ENCODE measurements at places on chromosomes 1 and 21.

- DNase-seq, result no peak
Observed at GRCh38 chr1:196400478-196401451, 207.5 kb downstream of the KCNT2 start.

GRCh38 chr1:154896771-154897286, 26.7 kb upstream of the KCNN3 start:
- DNase-seq, result no peak

DNA sequence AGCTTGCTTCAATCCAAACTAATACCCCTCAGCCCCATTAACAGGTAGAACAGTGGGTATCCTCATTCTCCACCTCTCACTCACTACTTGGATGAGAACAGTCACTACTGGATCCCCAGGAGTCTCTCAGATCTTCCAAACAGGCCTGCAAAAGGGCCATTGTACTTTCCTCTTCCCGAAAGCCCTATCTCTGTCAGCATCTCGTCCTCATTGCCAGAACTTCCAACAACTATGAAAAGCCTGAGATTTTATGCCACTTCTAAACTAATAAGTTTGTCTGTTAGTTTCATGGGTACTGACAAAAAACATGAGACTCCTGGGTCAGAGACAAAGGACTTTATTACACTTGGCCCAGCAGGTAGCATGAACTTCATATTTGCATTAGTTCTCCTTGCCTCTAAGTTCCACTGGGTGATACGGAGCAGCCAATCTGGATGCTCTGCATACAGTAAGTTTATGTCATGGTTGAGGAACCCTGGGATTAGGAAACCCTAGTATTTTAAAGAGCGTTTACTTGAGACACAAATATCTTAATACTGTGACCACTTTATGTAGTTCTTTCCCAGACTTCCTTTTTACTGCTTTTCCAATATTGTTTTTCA, 38.1 kb downstream of the VANGL2 start:
- no peak for DNase-seq

- DNase-seq, result no peak
Observed at GRCh38 chr1:185694081-185694480, 40.1 kb upstream of the HMCN1 start.

- DNase-seq, result no peak
Observed at GRCh38 chr21:45439901-45440461, 35.0 kb downstream of the COL18A1 start.

- no peak for DNase-seq
Observed at GRCh38 chr1:207923121-207923520, 12.2 kb upstream of the CD34 start.

DNA sequence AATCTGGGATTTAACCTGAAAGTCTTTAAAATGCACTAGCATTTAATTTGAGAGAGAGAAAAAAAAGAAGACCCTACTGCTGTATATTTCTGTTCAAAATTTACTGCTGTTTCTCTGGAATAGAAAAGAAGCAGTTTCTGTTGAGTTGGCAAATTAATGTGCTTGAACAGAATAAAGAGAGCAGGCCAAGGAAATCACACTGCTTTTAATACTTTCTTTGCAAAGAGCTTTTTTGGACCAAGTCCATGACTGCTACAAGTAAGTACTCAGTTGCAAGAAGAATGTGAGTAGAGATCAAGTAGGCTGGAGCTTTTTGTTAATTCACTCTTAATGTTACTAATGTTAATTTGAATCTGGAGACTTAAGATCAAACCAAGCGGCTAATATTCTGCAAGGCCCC, 336.2 kb upstream of the SGIP1 start:
- no peak for DNase-seq

Measured in activated T-cell treated with anti-CD3 and anti-CD28 coated beads for 24 hours (primary cell).